ENCODE measurements at places on chromosomes 3 and 15.

DNA sequence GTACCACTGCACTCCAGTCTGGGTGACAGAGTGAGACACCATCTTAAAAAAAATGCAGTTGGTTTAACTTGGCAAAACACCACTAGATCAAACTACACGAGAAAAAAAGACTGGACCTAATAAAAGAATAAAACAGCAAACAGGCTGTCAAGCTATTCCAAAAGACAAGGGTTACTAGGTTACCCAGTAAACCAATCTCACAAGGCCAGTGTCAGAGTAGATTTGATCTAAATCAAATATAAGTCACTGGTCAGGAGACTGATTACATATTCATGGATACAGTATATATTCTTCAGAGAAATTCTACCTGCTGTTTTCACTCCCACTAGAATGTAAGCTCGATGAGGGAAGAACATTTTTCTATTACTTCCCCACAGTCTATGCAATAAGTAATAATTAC, 2.5 kb upstream of the GANC start:
- no peak for DNase-seq

DNA sequence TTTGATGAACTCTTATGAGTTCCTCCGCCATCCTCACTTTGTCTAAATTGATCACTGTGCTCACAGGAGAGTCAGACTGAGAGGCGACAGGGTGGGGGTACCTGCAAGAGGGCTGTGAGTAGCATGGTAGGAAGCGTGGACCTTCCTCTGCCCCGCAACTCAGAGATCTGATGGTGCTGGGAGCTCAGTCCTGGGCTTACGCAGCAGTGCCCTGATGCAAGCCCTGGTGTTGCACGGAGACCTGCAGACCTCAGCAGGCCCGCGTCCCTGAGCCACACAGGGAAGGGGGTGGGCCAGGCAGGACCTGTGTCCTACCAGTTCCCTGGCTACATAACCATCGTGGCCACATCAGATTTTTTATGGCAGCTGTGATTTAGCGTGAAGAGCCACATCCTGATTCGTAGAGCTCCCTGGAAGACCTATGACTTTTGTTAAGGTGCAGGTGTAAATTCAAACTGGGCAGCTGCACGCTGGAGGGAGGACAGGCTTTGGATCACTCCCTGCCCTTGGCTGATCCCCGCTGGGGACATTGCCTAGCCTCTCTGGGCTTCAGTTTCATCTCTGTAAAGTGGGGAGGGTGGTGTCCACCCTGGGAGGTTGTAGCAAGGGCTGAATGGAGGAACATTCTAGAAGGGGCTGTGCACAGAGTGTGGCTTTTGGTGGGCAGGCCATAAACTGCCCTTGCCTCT, 176.1 kb downstream of the KLF13 start:
- no peak for DNase-seq

- peak; percentile 84 for DNase-seq
Observed at GRCh38 chr3:126746395-126747177, 42.5 kb downstream of the CHCHD6 start.

GRCh38 chr15:25439369-25439836, 579 bp upstream of the UBE3A start:
- no peak for DNase-seq

GRCh38 chr15:70670680-70671079, 92.7 kb downstream of the UACA start:
- DNase-seq, result no peak

GRCh38 chr3:12545473-12545791, at the start of gene MKRN2OS:
Gene MKRN2OS (minus strand): TSS chr3:12545499. CDS start chr3:12545464, 35 bp downstream.
- DNase-seq, result no peak

DNA sequence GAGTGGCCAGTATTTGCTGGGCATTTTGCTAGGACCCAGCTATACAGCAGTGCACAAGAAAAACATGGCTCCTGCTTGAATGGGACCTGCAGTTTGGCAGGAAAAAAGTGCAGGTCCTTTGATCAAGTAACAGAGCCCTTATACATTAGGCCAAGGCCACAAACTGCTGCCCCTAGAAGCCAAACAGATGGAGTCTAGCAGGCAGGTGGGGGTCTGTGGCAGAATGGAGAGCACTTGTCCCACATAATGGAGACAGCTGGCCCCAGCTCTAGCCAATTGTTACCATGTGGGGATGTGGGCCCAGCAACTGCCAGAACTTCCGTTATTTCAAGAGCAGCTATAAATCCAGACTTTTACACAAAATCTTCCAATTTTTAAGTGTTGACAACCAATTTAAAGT, 79.3 kb downstream of the SHQ1 start:
- no peak for DNase-seq

Data from cardiac septum (tissue), 1 donor.